H1 (cell line): ENCODE measurements at places on chromosomes 2 and 18. TPM values are rescaled to one million over a fixed set of nuclear protein-coding genes. Genes with fewer than 3 reads are reported as not detected.

The CDKL4 gene
- 0.29 TPM in 1 of 2 replicates, not detected in the other for total RNA-seq

GRCh38 chr2:887639-888038 lies 63.0 kb upstream of the SNTG2 start:
- DNase-seq = peak; percentile 45

DNA sequence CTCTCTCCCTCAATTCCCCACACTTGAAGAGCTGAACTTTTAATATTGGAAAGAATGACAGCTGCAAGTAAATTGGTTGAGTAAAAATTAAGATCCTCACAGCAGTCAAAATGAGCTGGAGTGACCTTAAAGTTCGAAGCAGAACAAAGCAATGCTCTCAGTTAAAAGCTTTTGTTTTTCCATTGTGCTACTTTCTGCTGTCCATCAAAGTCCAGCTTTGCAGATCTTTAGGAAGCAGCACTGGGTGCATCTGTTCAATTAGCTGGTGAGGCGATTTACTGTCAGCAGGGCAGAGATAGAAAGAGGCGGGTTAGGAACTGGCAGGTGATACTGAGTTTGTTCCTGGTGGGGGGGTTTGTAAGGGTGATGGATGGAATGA lies 834.8 kb downstream of the CPS1 start:
- no peak for DNase-seq

The CNTNAP5 gene
- total RNA-seq = 0.17 and 0.76 TPM in 2 replicates

The CDCA7 gene
- total RNA-seq = 75.7 and 80.4 TPM in 2 replicates

The GALR1 gene
- total RNA-seq = 0.98 and 1.6 TPM in 2 replicates

The TRAPPC12 gene
- 67.3 and 71.8 TPM in 2 replicates for total RNA-seq

GRCh38 chr18:24540896-24541295 lies 80.5 kb downstream of the HRH4 start:
- no peak for DNase-seq

The HTR2B gene
- total RNA-seq = not detected in 2 replicates

DNA sequence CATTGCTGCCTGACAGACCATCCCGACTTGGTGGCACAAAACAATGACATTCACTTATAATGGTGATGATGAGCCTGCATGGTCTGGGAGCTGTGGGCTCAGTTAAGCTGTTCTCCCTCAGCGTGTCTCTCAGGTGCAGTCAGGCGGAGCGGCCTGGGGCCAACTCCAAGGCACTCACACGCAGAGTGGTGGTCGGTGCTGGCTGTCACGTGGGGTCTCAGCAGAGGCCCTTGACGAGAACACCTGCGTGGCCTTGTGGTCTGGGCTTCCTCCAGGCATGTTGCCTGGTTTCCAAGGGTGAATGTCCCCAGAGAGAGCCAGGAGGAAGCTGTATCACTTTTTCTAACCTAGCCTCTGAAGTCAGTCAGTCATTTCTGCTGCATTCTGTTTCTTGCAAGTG lies 29.8 kb downstream of the ARMC9 start:
- DNase-seq = no peak

The EMX1 gene
- 4.8 and 4.9 TPM in 2 replicates for total RNA-seq

The CFLAR gene
- total RNA-seq = 1.1 and 1.6 TPM in 2 replicates

- DNase-seq = no peak
Measured at GRCh38 chr18:69947361-69948133, at the start of gene CD226. CD226 (minus strand) TSS chr18:69947873; CDS start chr18:69947406, 467 bp downstream.
